Chondrocyte (in vitro differentiated cells): ENCODE measurements at places on chromosomes 11 and 22. TPM values are rescaled to one million over a fixed set of nuclear protein-coding genes. Genes with fewer than 3 reads are reported as not detected.

The KIAA1671 gene
- 27.5 to 36.6 TPM (median 28.5 TPM) in 3 replicates for total RNA-seq

The IL17REL gene
- 0.17 to 0.23 TPM in 2 of 3 replicates, not detected in the other for total RNA-seq

The LMO2 gene
- 0.53 TPM in 1 of 3 replicates, not detected in the others for total RNA-seq

The SCGB2A2 gene
- total RNA-seq, result not detected in 3 replicates

The CARNS1 gene
- 0.36 to 1.8 TPM (median 1.8 TPM) in 3 replicates for total RNA-seq

The AQP11 gene
- 1.5 to 2.1 TPM (median 1.6 TPM) in 3 replicates for total RNA-seq

The ART5 gene
- total RNA-seq, result 0.44 to 0.72 TPM (median 0.67 TPM) in 3 replicates

The SYCE3 gene
- total RNA-seq, result not detected in 3 replicates

The MAP4K2 gene
- 11.3 to 17.8 TPM (median 13.4 TPM) in 3 replicates for total RNA-seq

The NCF4 gene
- not detected in 3 replicates for total RNA-seq

- no peak overlapping the region for H3K4me3 ChIP-seq
- H3K27ac ChIP-seq, result no peak overlapping the region
- H3K36me3 ChIP-seq, result peaks cover 6% of the 10 kb centered on the region
Observed at GRCh38 chr11:130150790-130151189, 8.8 kb upstream of the ST14 start.

DNA sequence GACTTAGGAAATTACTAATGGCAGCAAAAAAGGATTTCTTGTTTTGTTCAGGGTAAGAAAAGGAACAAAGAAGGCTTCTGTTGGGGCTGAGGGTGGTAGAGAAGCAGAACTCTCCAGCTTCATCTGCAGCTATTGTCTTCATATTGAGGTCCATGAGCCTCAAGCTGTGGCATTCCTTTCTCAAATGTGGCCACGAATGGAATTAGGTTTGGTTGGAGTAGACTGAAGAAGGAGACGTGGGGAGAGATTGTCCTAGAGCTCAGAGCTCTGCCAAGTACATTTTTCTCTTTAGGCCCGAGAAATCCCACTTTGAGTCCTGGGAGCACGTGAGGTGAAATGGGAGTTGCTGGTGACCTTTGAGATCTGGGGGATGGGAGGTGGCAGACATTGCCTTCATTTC, 25.8 kb upstream of the MYOD1 start:
- no peaks in the 10 kb centered on the region for H3K4me1 ChIP-seq
- DNase-seq, result no peak
- peaks cover 47% of the 10 kb centered on the region for H3K27me3 ChIP-seq
- no peak overlapping the region for H3K4me3 ChIP-seq

GRCh38 chr11:8822469-8822868, 88.5 kb upstream of the AKIP1 start:
- H3K27ac ChIP-seq, result no peak overlapping the region
- no peak overlapping the region for H3K4me3 ChIP-seq
- peaks cover 2% of the 10 kb centered on the region for H3K36me3 ChIP-seq

DNA sequence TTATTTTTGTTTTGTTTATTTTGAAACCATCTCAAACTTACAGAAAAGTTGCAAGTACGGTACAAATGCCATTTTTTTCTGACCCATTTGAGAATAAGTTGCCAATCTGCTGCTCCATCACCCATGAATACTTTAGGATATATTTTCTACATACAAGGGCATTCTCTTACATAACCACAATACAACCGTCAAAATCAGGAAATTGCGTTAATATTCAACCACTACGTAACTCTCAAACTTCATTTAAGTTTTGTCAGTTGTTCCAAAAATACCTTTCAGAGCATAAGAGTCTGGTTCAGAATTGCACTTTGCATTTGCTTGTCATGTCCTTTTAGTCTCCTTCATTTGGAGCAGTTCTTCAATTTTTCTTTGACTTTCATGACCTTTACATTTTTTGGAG, 194.3 kb upstream of the BDNF start:
- H3K27ac ChIP-seq, result peak overlapping the region; percentile 64
- no peak for DNase-seq
- peaks cover 2% of the 10 kb centered on the region for H3K27me3 ChIP-seq
- H3K36me3 ChIP-seq, result peaks cover 2% of the 10 kb centered on the region
- peaks cover 7% of the 10 kb centered on the region for H3K4me1 ChIP-seq
- no peak overlapping the region for H3K4me3 ChIP-seq

DNA sequence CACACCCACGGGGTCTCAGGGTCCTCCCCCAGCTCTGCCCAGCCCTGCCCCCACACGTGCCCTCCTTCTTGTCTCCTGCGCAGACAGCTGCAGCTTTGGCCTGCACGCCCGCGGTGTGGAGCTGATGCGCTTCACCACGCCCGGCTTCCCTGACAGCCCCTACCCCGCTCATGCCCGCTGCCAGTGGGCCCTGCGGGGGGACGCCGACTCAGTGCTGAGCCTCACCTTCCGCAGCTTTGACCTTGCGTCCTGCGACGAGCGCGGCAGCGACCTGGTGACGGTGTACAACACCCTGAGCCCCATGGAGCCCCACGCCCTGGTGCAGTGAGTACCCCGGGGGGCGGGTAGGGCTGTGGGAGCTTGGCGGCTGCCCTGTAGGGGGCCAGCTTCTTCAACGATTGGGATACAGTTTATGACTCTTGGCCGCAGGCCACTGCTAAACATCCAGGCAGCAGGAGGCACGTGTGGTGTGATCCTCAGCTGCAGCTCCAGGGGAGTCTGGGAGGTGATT, 30.8 kb downstream of the ST14 start:
- no peaks in the 10 kb centered on the region for H3K36me3 ChIP-seq
- H3K4me1 ChIP-seq, result no peaks in the 10 kb centered on the region
- no peak for DNase-seq
- no peak overlapping the region for H3K27ac ChIP-seq
- no peaks in the 10 kb centered on the region for H3K27me3 ChIP-seq

- peak overlapping the region; percentile 98 for H3K27ac ChIP-seq
- no peak overlapping the region for H3K4me3 ChIP-seq
- peaks cover 5% of the 10 kb centered on the region for H3K36me3 ChIP-seq
- peaks cover 65% of the 10 kb centered on the region for H3K4me1 ChIP-seq
- no peak for DNase-seq
Observed at GRCh38 chr22:27213294-27213693, 555.9 kb downstream of the MIAT start.

GRCh38 chr11:14656536-14657457, 13.2 kb downstream of the PDE3B start:
- H3K27ac ChIP-seq, result no peak overlapping the region
- peaks cover 11% of the 10 kb centered on the region for H3K27me3 ChIP-seq
- H3K36me3 ChIP-seq, result no peaks in the 10 kb centered on the region
- no peak for DNase-seq

- no peaks in the 10 kb centered on the region for H3K4me1 ChIP-seq
- DNase-seq, result peak; percentile 71
- H3K36me3 ChIP-seq, result peaks cover 3% of the 10 kb centered on the region
- no peaks in the 10 kb centered on the region for H3K27me3 ChIP-seq
- H3K4me3 ChIP-seq, result no peak within 1 kb of the TSS
Observed at GRCh38 chr22:38083931-38084631, at the start of gene SLC16A8. Gene SLC16A8 (minus strand): TSS chr22:38084184. CDS start chr22:38082873, 1,311 bp downstream.

DNA sequence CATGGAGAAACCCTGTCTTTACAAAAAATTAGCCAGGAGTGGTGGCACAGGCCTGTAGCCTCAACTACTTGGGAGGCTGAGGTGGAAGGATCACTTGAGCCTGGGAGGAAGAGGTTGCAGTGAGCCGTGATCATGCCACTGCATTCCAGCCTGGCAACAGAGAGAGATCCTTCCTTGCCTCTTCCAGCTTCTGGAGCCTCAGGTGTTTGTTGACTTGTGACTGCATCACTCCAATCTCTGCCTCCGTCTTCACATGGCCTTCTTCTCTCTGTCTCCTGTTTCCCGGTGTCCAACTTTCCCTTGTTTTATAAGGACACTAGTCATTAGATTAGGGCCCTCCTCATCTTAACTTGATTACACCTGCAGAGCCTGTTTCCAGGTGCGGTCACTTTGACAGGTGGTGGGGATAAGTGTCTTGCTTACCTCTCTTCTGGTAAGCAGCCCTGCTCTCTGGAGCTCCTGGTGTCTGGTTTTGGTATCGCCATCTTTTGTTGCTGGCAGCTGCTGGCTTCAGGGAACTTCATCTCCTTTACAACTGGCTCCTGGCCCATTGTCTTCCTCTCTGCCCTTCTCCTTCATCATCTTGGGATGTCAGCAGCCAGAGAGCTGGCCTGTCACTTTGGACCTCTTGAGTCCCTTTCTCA, 8.2 kb upstream of the USP2 start:
- H3K4me3 ChIP-seq, result no peak overlapping the region
- DNase-seq, result no peak
- H3K36me3 ChIP-seq, result no peaks in the 10 kb centered on the region
- no peaks in the 10 kb centered on the region for H3K4me1 ChIP-seq
- H3K27me3 ChIP-seq, result peaks cover 13% of the 10 kb centered on the region
- H3K27ac ChIP-seq, result no peak overlapping the region

GRCh38 chr11:76368490-76368889, 12.4 kb downstream of the THAP12 start:
- H3K27me3 ChIP-seq, result no peaks in the 10 kb centered on the region
- no peak overlapping the region for H3K4me3 ChIP-seq
- no peaks in the 10 kb centered on the region for H3K36me3 ChIP-seq
- H3K27ac ChIP-seq, result no peak overlapping the region

- no peak overlapping the region for H3K27ac ChIP-seq
- H3K4me3 ChIP-seq, result no peak overlapping the region
- H3K36me3 ChIP-seq, result no peaks in the 10 kb centered on the region
Observed at GRCh38 chr11:119377961-119378667, 3.4 kb downstream of the USP2 start.

DNA sequence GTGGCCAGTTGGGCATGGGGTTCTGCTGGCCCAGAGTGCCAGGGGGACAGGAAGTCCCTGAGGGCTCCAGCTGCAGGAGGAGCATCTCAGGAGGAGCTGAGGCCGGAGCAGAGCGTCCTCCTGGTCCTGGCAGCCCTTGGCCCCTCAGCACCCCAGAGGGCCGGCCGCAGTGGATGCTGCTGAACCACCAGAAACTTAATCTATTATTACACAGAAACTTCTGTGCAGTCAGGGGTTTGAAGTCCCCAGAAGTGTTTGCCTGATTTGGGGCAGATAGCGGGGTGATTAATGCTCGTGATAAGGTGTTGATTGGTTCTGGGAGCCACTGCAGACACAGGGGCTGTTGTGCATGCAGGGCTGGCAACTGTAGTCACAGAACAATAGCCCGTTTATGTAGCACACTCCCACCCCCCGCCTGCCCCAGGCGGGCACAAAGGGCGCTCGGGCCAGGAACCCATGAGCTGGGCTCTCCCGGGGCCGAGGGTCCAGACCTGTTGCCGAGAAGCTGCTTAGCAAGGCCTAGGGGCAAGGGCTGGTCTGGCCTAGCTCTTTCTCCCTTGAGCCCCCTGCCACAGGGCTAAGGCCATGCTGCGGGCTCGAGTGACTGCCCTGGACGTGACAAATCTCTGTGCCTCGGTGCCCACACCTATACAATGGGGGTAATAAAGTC, 29.0 kb upstream of the KCNQ1OT1 start:
- H3K4me1 ChIP-seq, result peaks cover 16% of the 10 kb centered on the region
- no peaks in the 10 kb centered on the region for H3K36me3 ChIP-seq
- H3K4me3 ChIP-seq, result no peak overlapping the region
- H3K27ac ChIP-seq, result no peak overlapping the region
- no peak for DNase-seq
- H3K27me3 ChIP-seq, result peaks cover 9% of the 10 kb centered on the region

GRCh38 chr11:15670520-15671070, 555.9 kb downstream of the INSC start:
- no peak for DNase-seq
- H3K27ac ChIP-seq, result no peak overlapping the region
- H3K27me3 ChIP-seq, result no peaks in the 10 kb centered on the region
- peaks cover 2% of the 10 kb centered on the region for H3K4me1 ChIP-seq

- no peaks in the 10 kb centered on the region for H3K4me1 ChIP-seq
- no peaks in the 10 kb centered on the region for H3K27me3 ChIP-seq
- no peak for DNase-seq
- no peak overlapping the region for H3K27ac ChIP-seq
Observed at GRCh38 chr11:6637871-6638270, 17.7 kb downstream of the DCHS1 start.

GRCh38 chr22:35559354-35560005, 18.8 kb downstream of the RASD2 start:
- no peak overlapping the region for H3K4me3 ChIP-seq
- DNase-seq, result no peak
- no peaks in the 10 kb centered on the region for H3K36me3 ChIP-seq
- peaks cover 13% of the 10 kb centered on the region for H3K27me3 ChIP-seq

- no peak overlapping the region for H3K4me3 ChIP-seq
- H3K27ac ChIP-seq, result no peak overlapping the region
- no peak for DNase-seq
- H3K27me3 ChIP-seq, result no peaks in the 10 kb centered on the region
Observed at GRCh38 chr11:16454289-16454863, 98.0 kb upstream of the SOX6 start.

GRCh38 chr11:102614485-102614884, 10.6 kb downstream of the MMP20 start:
- no peak for DNase-seq
- H3K36me3 ChIP-seq, result no peaks in the 10 kb centered on the region
- no peak overlapping the region for H3K4me3 ChIP-seq
- no peaks in the 10 kb centered on the region for H3K27me3 ChIP-seq
- H3K4me1 ChIP-seq, result peaks cover 4% of the 10 kb centered on the region

GRCh38 chr22:33860386-33860785, 59.9 kb downstream of the LARGE1 start:
- H3K36me3 ChIP-seq, result no peaks in the 10 kb centered on the region
- H3K27me3 ChIP-seq, result no peaks in the 10 kb centered on the region
- DNase-seq, result no peak

DNA sequence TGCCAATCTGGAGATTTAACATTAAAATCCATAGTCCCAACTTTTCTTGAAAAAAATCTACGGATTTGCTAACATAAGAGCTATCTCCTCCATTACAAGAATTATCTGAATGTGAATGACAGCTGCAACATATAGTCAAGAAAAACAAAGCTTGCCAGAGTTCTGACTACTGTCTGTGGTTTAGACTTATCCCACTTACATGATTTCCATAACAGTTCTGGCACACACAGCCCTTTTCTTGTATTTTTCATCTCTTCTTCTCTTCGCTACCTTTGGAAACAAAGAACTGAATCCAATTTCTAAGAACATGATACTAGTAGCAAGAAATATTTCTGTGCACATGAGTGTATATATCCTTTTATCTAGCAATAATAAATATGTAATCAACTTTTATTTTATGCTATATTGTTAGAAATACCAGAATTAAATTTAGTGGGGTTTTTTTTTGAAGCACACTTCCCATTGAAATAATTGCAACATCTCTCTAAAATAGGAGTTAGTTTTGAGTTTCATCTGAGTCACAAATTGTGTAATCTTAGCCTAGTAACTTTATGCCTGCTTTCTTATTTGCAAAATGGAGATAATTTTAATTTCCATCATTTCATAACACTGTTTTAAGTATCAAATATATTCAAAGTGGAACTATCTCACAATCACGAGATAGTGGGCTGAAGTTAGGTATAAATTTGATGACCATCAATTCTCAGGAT, 1217.6 kb downstream of the JRKL start:
- peaks cover 10% of the 10 kb centered on the region for H3K27me3 ChIP-seq
- DNase-seq, result no peak
- H3K4me1 ChIP-seq, result no peaks in the 10 kb centered on the region
- H3K27ac ChIP-seq, result no peak overlapping the region
- H3K4me3 ChIP-seq, result no peak overlapping the region
- H3K36me3 ChIP-seq, result no peaks in the 10 kb centered on the region

GRCh38 chr22:39388261-39389011, 11.1 kb upstream of the TAB1 start:
- no peak overlapping the region for H3K27ac ChIP-seq
- peaks cover 6% of the 10 kb centered on the region for H3K4me1 ChIP-seq
- no peak for DNase-seq
- peak overlapping the region; percentile 73 for H3K4me3 ChIP-seq
- H3K27me3 ChIP-seq, result no peaks in the 10 kb centered on the region
